Pulmonary artery endothelial cell (primary cell): ENCODE measurements at places on chromosomes 1 and 21.

DNA sequence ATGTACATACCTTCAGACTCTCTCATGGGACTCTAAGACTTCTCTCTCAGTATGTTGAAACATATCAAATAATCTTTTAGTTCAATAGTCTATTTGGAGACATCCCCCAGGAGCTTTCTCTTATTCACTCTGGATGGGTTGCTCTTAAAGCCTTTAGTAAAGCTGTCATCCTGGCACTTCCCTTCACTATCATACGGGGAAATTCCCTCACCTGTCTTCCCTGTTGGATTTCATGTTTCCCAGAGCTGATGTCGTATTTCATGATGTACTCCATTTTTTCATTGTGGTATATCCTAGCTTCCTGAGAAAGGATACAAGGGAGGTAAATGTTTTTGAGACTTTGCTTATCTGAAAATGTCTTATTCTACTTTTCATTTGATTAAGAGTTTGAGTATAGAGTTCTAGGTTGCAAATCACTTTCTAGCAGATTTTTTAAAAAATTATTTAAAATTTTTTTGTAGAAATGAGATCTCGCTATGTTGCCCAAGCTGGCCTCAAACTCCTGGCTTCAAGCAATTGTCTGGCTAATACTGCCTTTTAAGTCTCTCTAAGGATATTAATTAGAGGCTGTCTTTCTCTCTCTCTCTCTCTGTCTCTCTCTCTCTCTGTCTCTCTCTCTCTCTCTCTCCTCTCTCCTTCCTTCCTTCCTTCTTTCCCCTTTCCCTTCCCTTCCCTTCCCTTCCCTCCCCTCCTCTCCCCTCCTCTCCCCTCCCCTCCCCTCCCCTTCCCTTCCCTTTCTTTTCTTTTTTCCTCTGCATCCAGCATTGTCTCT is 17.0 kb upstream of the MACF1 start:
- no peak for DNase-seq

GRCh38 chr1:208219659-208220282 is 24.4 kb downstream of the PLXNA2 start:
- DNase-seq = no peak

DNA sequence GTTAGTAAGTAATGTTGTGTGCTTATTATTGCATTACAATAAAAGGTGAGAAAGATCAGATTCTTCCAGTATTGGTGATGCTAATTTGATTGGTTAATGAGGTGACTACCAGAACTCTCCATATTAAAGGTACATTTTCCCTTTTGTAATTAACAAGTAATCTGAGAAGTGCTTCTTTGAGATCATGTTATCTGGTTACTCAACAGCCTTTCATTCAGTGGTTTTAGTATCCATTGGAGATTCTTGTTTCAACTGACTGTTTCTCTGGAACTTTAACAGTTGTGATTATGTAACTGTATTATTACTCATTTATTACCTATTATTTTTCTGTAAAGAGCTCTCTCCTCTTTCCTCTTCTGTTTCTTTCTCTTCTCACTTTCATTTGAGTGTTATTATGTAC is 86.7 kb downstream of the PEX14 start:
- DNase-seq = no peak

GRCh38 chr1:7589774-7590425 is 181.2 kb upstream of the VAMP3 start:
- DNase-seq = no peak

- no peak for DNase-seq
Measured at GRCh38 chr1:201456499-201457309, 12.3 kb downstream of the PHLDA3 start.

- peak; percentile 91 for DNase-seq
Measured at GRCh38 chr1:156096640-156097391, 14.6 kb upstream of the MEX3A start.

- no peak for DNase-seq
Measured at GRCh38 chr1:10173582-10173981, 36.8 kb upstream of the KIF1B start.

DNA sequence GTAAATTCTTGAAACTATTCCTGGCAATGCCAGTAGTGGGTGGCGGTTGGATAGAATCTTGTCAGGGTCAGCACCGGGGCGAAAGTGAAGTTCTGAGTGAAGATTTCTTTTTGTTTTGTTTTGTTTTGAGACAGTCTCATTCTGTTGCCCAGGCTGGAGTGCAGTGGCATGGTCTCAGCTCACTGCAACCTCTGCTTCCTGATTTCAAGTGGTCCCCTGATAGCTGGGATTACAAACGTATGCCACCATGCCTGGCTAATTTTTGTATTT is 33.3 kb downstream of the PCNT start:
- DNase-seq = no peak

GRCh38 chr1:106995970-106996369 is 60.5 kb upstream of the PRMT6 start:
- no peak for DNase-seq

DNA sequence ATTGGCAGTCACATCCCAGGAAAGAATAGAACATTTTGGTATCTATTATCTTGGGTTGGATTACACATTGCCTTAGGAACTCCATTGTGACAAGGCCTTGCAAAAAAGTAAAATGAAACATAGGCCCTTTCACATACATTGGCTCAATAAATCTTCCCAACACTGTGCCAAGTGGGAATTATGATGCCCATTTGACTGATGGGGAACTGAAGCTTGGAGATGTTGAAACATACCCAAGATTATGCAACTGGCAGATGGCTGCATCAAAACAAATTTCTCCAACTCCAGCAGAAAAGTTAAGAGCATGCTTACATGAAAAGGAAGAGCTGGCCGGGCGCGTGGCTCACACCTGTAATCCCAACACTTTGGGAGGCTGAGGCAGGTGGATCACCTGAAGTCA is 26.9 kb downstream of the PLEKHO1 start:
- DNase-seq = no peak

DNA sequence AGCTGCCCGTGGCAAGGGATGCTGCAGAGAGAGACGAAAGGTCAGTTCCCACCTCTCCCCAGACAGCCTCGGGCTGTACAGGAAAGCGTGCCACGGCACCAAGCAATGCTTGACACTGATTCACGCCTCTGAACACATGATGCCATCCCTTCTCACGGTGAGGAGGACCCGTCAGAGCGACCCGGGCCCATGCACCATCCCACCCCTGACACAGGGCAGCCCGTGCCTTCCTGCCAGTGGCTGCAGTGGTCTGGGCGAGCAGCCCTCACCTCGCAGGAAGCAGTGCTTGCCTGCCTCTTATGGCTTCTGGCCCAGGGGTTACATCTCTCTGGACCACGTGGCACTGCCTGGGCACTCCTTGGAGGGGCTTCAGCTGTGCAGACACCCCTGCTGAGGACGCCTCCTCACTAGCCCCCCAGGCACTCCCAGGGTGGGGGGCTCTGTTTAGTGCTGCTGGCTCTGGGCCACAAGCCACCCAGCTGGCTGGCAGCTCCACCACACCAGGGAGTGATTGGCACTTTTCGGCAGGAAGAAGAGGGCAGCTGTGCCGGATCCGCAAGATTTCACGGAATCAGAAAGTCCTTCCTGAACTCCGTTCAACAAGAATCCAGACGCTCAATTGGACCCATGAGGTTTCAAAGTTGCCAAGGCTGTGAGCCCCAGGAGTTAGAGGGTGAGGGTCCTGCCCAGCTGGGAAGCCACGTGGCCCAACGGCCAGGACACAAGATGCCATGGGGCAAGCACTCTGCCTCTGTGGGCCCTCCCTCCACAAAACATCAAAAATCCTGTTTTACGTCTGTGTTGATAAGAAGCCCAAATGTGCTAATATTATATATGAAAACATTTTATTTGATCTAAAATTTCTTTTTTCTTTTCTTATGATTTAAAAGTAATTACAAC is 34.8 kb upstream of the SLC19A1 start:
- no peak for DNase-seq

DNA sequence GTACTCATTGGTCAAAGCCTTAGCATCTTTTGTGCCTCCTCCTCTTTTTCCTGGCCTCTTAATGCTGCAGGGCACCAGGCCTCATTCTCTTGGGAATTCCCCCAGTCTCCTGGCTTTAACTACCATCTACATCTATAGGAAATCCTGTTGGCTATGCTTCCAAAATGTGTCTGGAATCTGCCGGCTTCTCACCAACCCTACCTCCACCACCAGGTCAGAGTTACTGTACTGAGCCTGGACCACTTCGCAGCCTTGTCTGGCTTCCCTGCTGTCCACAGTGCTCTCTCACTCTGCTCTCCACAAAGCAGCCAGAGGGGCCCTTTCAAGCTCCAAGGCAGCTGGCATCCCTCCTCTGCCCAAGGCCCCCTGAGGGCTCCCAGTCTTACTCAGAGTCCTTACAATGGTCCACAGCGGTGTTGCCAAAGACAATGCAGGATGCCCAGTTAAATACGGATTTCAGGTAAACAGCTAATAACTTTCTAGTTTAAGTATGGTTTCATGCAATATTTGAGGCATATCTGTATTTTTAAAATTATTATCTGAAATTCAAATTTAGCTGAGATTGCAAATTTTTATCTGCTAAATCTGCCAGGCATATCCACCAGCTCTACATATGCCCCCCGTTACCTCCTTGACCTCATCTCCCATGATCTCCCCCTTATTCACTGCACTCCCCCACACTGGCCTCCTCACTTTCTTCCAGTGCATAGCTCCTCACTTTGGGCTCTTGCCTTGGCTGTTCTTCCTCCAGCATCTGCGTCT is 34.5 kb upstream of the FAM163A start:
- DNase-seq = peak; percentile 60

- DNase-seq = no peak
Measured at GRCh38 chr1:59453297-59453968, 156.5 kb downstream of the FGGY start.

- DNase-seq = no peak
Measured at GRCh38 chr1:78894811-78895210, 111.7 kb downstream of the ADGRL4 start.

GRCh38 chr1:229133811-229134210 is 137.1 kb upstream of the RAB4A start:
- no peak for DNase-seq

DNA sequence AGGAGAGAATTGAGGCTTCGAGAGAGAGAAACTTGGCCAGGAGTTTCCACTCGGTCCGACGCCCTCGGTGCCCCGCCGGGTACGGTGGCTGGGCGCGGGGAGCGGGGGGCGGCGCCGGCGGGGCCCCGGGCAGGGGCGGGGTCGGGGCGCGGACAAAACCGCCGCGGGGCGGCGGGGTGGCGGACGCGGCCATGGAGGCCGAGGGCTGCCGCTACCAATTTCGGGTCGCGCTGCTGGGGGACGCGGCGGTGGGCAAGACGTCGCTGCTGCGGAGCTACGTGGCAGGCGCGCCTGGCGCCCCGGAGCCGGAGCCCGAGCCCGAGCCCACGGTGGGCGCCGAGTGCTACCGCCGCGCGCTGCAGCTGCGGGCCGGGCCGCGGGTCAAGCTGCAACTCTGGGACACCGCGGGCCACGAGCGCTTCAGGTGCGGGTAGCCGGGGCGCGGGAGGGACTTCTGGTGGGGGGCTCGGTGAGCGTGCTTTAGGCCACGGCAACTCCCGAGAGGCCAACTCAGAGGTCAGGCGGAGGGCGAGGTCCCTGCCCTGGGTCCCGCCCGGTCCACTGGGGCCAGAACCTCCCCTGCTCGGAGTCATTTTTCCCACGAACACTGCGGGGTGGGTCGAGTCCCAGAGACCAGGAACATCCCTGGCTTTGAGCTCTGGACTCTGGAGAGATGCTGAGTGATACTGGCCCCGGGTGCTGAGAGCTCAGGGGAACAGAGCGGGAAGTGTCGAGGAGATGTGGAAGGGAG is 431 bp downstream of the RAB42 start:
- DNase-seq = no peak

DNA sequence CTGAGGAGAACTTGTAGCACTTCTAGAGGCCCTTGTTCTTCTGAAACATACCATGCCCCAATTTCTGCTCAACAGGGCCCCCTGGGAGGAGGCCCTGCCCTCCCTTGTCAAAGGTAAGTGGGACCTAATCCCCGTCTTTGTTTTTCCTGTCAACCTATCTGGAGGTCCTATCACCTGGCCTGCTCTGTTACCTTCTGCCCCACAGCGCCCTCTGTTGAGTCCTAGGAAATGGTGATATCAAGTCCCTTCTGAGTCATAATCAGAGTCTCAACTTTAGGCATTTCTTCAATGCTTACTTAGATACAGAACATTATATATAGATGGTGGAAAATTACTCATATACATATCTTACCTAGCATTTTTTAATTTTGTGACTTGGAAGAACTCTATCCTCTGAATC is 28.2 kb upstream of the FCRL4 start:
- DNase-seq = no peak

DNA sequence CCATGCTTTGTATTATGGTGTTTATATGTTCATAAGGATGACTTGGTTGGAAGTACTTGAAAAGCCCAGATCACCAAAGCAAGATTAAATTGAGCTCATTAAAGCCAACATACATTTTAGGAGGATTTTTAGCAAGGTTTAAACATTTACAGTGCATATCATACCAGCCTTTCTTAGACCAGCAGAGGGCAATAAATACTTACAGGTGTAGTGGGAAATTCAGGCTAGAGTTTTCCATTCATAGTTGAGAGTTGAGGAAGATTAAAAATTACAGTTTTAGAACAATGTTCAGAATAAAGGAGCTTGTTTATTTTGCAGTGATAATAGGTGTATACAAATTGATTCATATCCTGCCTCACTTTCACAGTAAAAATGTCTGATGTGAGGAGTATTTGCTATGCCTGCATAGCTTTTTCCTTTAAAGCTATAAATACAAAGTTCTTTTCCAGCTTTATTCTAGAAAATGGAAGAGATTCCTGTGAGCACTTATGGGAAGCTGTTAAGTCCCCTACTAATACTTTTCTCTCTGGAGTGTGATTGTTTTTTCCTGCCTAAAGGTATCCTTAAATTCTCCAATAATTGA is 35.3 kb downstream of the DTL start:
- peak; percentile 24 for DNase-seq

GRCh38 chr1:27322569-27323240 is 742 bp downstream of the TMEM222 start:
- DNase-seq = no peak

DNA sequence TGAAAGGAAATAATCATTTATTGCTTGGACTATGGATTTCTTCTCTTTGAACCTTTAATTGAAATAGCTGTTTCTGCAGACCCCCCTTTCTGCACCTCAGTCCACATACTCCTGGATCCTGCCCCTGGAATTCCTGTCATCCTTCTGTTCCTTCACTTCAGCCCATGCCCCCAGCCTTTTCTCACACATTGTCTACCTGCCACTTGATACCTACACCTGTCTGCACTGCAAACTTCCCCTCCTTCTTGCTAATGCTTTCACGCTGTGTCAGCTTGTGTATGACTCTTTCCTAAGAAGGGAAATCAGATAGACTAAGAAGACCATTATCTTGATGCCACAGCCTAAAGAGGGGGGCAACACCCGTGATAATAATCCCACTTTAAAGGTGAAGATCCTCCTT is 80.3 kb upstream of the EXO1 start:
- no peak for DNase-seq
